ENCODE measurements at places on chromosomes 11 and 22. TPM values are rescaled to one million over a fixed set of nuclear protein-coding genes. Genes with fewer than 3 reads are reported as not detected.

DNA sequence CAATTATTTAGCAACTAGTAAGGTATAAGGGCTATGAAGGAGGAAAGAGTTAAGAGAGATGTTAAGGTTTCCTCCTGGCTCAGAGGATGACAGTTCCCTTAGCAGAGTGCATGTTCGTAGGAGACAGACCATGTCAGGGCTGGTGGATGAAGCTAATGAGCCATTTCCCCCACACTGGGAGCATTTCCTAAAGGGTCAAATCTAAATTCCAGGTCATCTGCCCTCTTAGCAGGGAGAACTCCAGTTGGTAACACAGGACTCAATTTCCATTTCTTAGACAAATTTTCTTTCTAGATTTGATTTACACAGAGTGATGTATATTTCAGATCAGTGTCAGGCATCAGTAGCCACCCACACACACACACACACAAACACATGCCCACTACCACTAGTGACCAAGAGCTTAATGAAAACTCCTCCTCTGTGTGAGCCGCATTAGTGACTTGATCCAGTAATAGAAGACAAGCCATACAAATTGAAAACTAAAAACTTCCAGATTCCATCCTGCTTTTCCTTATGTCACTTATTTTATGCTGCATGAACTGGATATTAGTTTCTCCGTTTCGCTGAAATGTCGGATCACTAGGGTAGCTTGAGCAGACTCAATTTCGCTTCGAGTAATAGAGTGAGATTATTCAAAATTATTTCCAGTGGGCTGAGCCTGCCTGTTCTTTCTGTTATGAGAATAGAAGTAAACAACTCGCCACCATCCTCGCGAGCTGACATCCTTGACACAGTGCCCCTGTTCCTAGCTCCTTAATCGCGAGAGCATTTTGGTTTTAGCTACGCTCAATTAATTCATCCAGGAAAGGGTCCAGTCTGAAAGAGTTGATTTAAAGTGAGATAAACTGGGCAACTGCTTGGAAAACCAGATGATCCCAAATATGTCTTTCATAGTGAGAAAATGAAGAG lies 582.6 kb downstream of the SOX6 start:
- no peak overlapping the region for H3K27ac ChIP-seq
- DNase-seq = no peak
- H3K27me3 ChIP-seq = peaks cover 28% of the 10 kb centered on the region
- no peaks in the 10 kb centered on the region for H3K36me3 ChIP-seq
- H3K4me3 ChIP-seq = no peak overlapping the region

The LARGE2 gene
- total RNA-seq = 0.91 TPM

The GDPD4 gene
- not detected for total RNA-seq

- DNase-seq = no peak
- H3K4me1 ChIP-seq = peaks cover 12% of the 10 kb centered on the region
- H3K27me3 ChIP-seq = peaks cover under 1% of the 10 kb centered on the region
Observed at GRCh38 chr11:117824571-117825537, at the start of gene FXYD2. Gene FXYD2 (minus strand): TSS chr11:117824744. CDS start chr11:117824678, 66 bp downstream.

The RAB39A gene
- total RNA-seq = not detected

- no peak overlapping the region for H3K27ac ChIP-seq
- no peaks in the 10 kb centered on the region for H3K36me3 ChIP-seq
- H3K27me3 ChIP-seq = no peaks in the 10 kb centered on the region
- H3K4me1 ChIP-seq = peaks cover 32% of the 10 kb centered on the region
Observed at GRCh38 chr11:8232849-8233606, 30.6 kb downstream of the LMO1 start.

- no peak overlapping the region for H3K4me3 ChIP-seq
- no peak overlapping the region for H3K27ac ChIP-seq
- H3K27me3 ChIP-seq = no peaks in the 10 kb centered on the region
- peak; percentile 61 for DNase-seq
- H3K36me3 ChIP-seq = no peaks in the 10 kb centered on the region
Observed at GRCh38 chr11:69518081-69518950, 36.9 kb downstream of the LINC01488 start.

- H3K4me1 ChIP-seq = no peaks in the 10 kb centered on the region
- H3K27ac ChIP-seq = peak overlapping the region; percentile 8
- H3K4me3 ChIP-seq = peak overlapping the region; percentile 71
- H3K27me3 ChIP-seq = peaks cover 44% of the 10 kb centered on the region
Observed at GRCh38 chr11:36564376-36565030, 3.3 kb upstream of the RAG1 start.

The SULT4A1 gene
- total RNA-seq = not detected

DNA sequence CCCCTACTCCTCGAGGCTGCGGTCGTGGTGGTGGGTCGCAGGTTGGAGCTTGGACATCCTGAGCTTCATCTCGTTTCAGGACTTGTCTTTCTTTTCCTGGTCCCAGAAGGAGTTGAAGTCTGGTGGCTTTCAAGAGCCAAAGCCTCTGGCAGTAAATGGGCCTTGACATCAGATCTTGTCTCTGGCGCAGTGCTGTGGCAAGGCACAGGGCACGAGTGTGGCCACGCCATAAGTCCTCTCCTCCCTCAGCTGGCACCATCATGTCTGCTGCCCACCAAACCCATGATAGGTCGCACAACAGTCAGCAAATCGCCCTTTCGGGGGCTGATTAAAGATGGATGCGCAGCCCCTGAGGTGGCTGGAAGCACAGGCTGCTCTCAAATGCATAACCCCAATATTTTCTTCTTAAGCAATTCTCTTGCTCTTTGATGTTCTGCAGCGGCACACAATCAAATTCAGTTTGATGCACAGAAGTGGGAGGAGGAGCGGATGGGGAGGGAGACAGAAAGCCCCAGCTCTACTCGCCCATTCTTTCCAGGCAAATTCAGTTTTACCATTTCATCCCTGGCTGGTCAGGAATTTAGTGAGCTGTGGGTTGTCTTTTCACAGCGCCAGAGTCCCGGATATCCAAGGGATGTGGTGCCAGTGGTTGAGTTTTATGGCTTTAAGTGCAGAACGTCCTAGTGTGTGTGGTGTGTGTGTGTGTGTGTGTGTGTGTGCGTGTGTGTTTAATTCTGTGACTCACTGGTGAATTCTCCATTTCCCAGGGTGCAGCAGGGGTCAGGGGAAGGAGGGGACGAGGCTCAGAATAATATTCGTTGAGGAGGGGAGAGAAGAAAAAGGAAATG lies 162.0 kb downstream of the DSCAML1 start:
- peaks cover 57% of the 10 kb centered on the region for H3K27me3 ChIP-seq
- DNase-seq = no peak
- no peak overlapping the region for H3K27ac ChIP-seq
- no peaks in the 10 kb centered on the region for H3K36me3 ChIP-seq

Measured in MCF 10A (cell line).